ENCODE measurements at places on chromosomes 5 and 9.

DNA sequence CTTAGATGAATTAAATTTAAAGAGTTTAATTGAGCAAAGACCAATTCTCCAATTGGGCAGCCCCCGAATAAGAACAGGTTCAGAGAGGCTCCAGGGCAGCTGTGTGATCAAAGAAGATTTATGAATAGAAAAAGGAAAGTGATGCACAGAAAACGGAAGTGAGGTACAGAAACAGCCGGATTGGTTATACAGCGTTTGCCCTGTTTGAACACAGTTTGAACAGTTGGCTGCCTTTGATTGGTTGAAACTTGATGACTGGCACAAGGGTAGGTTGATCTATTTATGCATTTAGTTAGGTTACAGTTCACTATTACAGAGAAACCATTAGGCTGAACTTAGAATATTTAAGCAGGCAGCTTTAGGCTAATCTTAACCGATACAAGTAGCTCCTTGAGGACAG, 29.5 kb downstream of the NIM1K start:
- DNase-seq: no peak

- no peak for DNase-seq
Observed at GRCh38 chr9:12391839-12392509, 301.2 kb upstream of the TYRP1 start.

GRCh38 chr9:121886759-121887485, 206.2 kb downstream of the TTLL11 start:
- no peak for DNase-seq

DNA sequence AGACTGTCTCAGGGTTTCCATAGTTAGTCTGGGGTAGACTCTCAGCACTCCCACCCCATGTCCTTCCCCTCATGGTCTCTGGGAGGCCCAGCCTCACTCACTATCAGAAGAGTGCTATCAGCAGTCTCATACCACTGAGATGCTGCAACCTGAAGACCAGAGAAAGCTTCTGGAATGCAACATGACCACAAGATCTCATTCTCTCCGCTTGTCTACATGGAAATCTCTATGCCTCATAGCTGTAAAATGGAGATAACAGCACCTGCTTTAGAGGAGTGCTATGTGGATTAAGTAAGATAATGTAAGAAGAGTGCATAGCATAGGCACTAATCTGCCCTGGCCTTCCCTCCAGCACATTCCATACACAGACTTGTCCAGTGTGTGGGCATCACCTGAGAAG, 47.0 kb upstream of the ZNF169 start:
- DNase-seq: no peak

- DNase-seq: no peak
Observed at GRCh38 chr5:175683231-175683630, 25.4 kb downstream of the HRH2 start.

DNA sequence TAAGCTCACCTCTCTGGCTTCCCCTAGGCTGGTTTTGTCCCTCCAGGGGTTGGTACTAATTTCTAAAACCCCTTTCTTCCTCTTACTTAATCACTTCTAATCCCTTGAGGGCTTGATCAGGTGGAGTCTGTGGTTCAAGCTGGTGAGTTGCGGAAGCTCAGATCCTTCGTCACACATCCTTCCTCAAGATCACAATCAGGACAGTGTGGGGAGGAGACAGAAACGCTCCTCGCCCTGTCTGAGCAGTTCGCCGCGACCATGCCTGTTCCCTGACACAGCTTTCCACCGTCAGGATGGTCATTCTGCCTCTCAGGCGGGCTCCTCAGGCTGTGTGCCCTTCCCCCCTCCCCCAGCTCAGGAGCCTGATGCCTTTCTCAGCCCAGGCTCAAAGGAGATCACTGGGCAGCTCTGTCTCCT, 24.3 kb downstream of the CPLX2 start:
- DNase-seq: no peak

GRCh38 chr5:92017776-92018175, 634.7 kb upstream of the ARRDC3 start:
- no peak for DNase-seq

- DNase-seq: no peak
Observed at GRCh38 chr9:20786807-20787206, 102.7 kb downstream of the FOCAD start.

- no peak for DNase-seq
Observed at GRCh38 chr9:79969393-79970145, 397.8 kb downstream of the TLE4 start.

DNA sequence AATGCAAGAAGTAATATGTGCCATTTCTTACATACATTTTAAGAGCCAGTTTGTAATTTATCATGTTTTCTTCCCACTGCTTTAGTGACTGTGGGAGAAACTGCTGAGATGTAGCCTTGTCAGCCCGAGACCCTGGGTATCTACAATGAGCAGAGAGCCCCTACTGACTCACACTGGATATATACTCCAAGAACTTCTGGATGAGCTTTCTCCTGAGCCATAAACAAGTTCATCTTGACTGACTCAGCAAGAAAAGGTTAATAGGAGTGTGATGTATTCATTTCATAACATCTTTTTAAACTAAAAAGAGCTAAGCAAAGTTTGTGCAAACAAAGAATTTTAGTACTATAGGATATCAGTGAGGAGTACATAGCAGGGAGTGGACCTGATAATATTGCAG, 182.5 kb downstream of the EDIL3 start:
- no peak for DNase-seq

- DNase-seq: no peak
Observed at GRCh38 chr9:81718244-81718643, 28.9 kb upstream of the TLE1 start.

DNA sequence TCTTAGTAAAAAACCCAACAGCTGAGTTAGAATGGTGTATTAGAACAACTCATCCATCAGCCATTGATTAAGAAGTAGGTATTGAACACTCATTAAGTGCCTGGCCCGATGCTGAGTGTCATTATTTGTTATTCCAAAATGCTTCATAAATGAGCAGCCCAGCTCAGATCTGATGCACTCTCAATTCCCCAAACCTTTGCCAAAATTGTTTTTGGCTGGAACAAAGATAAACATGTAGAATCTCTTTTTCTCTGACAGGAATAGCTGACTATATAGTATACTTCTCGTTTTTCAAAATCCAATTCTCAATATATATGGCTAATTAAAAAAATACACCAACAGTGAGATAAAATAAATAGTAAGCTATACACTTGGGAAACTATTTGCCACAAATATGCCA, 20.0 kb upstream of the ANKRD55 start:
- DNase-seq: no peak

- DNase-seq: no peak
Observed at GRCh38 chr5:112958093-112959088, 18.2 kb upstream of the DCP2 start.

DNA sequence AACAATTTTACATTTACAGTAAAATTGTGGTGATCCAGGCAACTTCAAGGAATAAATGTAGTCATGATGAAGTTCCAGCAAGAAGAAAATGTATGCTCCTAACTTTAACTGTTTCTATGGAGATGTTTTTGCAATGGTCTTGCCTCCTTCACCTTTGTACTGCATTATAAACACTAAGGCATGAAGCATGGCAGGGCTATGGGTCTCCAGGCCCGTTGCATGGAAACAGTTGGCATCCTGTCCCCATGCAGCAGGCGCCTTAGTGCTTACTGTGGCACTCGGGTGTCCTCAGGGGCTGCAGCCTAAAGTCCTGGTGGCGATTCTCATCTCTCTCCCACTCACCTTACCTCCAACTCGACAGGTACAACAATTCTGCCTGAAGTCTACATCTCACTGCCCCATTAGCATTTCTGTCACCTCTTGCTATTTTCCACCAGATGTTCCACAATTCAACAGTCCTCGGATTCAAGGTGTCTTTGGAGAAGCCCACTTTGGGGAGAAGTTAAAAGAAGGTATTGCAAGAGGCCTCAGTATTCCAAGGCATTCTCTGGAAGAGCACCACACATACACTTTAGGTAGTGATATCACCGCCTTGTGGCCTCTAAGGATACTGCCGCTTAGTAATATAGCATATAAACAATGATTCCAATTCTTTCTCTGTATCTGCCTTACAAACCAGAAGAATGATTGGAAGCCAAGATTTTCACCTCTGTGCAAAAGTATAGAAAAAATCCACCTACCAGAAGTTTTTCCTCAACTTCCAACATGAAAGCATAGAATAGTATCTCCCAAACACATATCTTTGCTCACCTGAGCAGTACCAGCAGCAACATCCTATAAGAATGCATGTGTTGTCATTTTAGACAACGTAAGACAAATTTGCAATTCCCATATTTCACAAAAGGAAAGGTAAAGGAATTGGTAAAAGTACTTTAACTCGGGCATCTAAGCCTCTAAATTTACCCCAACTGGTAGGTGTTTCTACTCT, 5.1 kb downstream of the LIFR start:
- DNase-seq: peak; percentile 15

GRCh38 chr5:134948911-134949310, 18.8 kb upstream of the CATSPER3 start:
- DNase-seq: no peak

- no peak for DNase-seq
Observed at GRCh38 chr9:115208501-115208900, 90.5 kb upstream of the TNC start.

GRCh38 chr5:35320029-35320428, 89.7 kb upstream of the PRLR start:
- DNase-seq: no peak

- DNase-seq: no peak
Observed at GRCh38 chr9:121599872-121600585, 51.4 kb upstream of the DAB2IP start.

GRCh38 chr9:6212722-6213375, 2.8 kb upstream of the IL33 start:
- no peak for DNase-seq

DNA sequence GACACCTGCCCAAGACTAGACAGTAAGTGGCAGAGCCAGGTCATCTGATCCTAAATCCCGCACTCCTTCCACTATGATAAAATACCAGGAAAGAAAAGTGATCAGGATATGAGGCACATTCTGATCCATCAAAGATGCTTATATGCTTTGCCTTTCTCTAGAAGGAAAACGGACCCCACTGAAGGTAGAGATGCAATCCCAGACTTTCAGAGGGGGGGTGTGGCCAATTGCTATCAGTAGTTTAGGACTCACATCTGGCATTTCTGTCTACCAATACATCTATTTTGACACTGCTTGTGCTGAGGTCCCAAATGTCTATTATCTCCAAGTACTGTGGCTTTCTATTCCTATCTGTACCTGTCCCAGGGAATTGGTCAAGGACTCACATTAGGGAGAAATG, 1.7 kb downstream of the TRIM52 start:
- no peak for DNase-seq

GRCh38 chr5:95555553-95555952, 652 bp downstream of the ARSK start:
- no peak for DNase-seq
